ENCODE measurements at places on chromosomes 3 and 15.

DNA sequence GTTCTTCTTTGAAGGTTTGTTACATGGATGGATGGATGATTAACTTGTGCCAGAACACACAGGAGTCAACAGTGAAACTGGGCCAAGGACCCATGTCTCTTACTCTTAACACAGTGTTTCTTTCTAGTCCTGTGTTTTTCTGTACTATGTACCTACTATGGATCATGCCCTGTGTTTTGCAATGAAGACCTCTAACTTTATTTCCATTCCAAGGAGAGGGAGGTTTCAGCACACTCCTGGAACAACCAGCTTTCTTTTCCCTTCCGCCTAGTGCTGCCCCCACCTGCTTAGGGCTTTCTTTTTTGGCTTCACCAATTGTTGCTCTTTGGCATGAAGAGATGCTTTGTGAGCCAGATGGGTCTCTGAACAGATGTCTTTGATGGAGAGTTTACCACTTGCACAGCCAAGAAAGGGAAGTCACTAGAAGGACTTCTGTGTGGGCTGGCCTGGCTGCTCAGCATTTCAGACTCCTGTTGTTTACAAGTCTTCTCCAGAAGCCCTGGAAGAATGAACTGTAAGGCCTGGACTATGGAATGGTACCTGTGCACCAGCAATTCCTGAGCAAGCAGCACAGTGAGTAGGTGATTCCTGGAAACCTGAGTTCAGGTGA, 44.5 kb downstream of the SNAPC5 start:
- DNase-seq, result no peak

GRCh38 chr15:87687523-87687870, 569.0 kb downstream of the NTRK3 start:
- DNase-seq, result no peak

DNA sequence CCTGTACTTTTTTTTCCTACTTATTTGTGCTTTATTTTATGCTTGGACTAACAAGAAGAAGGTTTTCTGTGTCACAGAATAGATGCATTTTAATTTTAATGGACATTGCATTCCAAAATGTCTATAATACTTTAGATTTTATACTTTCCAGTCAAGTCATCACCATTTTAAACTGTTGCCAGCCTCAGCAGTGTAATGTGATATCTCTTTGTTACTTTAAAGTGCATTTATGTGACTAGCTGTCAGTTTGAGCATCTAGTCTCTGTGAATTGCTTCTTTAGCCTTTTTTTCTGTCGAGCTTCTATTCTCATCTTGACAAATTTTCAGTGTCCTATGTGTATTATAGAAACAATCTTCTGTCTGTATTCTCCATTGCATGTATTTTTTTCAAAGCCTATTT, 511.4 kb upstream of the CBLB start:
- no peak for DNase-seq

GRCh38 chr15:50979041-50979440, 70.6 kb downstream of the AP4E1 start:
- no peak for DNase-seq

- DNase-seq, result no peak
These were observed 216.8 kb downstream of the RPLP1 start for GRCh38 chr15:69669446-69669845.

DNA sequence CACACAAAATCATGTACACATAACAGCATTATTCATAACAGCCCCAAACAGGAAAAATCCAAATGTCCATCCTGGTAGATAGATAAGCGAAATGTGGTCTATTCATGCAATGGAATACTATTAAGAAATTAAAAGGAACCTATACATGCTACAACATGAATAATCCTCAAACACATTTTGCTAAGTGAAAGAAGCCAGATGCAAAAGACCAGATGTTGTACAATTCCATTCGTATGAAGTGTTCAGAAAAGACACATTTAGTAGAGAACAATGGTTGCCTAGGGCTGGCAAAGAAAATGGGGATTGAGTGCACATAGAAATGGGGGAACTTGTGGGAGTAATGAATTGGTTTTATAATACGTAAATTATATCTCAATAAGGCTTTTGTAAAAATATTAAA, 182.3 kb downstream of the EBLN2 start:
- no peak for DNase-seq

GRCh38 chr3:191884132-191884531, 423.2 kb downstream of the PYDC2 start:
- no peak for DNase-seq

GRCh38 chr3:32847528-32847927, 29.7 kb downstream of the TRIM71 start:
- no peak for DNase-seq

GRCh38 chr15:54424171-54424570, 445.9 kb downstream of the UNC13C start:
- no peak for DNase-seq

- no peak for DNase-seq
These were observed 9.6 kb downstream of the MCM2 start for GRCh38 chr3:127607675-127608361.

DNA sequence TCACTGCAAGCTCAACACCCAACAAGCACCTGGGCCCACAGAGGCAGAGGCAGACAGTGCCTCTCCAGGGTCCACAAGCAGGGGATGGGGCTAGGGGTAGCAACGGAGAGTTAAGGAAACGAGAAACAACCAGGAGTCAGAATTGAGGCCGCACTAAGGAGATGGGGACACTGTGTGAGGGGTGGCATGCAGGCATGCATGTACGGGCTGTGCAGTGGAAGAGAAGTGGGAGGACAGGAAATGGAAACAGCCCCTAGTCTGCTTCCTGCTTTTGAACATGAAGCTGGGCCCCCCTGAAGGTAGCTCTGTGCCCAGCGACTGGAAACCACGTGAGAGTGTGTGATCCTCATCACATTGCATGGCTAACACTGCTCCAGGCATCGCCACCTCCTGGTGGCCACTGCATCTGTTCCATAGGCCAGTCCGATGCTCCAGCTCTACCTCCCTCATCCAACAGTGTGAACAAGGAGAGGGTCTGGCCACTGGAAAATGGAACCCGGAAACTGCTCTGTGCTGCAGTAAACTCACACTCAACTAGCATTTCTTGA, 44.0 kb downstream of the XXYLT1 start:
- DNase-seq, result no peak

DNA sequence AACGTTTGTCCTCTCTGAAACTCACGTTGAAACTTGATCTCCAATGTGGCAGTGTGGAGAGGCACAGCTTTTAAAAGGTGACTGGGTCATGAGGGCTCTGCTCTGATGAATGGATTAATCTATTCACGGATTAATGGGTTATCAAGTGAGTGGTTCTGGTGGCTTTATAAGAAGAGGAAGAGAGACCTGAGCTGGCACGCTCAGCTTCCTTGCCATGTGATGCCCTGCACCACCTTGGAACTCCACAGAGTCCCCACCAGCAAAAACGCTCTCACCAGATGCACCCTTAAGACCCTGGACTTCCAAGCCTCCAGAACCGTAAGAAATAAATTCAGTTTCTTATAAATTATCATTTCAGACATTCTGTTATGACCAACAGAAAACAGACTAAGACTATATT, 2.6 kb downstream of the PPP1R2 start:
- no peak for DNase-seq

DNA sequence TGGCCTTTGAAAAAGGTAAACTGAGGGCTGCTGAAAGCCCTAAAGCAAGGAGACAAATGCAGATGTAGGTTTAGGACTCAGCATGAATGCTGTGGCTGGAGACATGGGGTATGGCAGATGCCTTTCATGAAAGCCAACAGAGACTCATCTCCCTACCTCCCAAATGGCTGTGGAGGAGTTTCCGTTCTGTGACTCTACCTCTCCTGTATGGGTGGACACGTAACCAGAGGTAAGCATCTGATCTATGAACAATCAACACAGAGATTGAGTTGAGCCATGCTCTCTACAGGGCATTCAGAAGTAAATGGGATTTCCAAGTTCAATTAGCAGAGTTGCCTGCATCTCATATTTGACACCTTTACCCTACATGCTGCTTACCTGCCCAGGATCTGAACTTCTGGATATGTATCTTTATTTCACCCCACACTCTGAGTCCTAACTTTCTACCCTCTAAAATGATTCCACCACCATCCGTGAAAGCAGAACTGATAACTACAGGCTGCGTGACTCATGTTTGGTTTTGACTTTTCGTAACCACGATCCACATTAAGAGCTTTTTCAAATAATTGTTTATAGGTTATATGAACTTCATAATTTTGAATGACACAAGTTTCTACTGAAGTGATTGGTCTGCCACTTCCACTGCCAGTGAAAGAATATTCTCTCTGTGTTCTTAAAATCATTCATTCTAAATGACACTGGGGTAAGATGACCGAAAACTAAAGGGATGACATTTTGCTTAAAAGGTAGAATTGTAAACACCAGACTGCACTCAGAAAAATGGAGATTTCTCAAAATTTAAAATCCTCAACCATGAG, 1058.7 kb downstream of the FHIT start:
- no peak for DNase-seq

GRCh38 chr3:197025736-197026480, 3.7 kb downstream of the MELTF start:
- no peak for DNase-seq

- DNase-seq, result no peak
These were observed 68.5 kb downstream of the CPN2 start for GRCh38 chr3:194282436-194283122.

- no peak for DNase-seq
These were observed 128.8 kb downstream of the PEX5L start for GRCh38 chr3:179907784-179908482.

GRCh38 chr3:86988235-86988634, 2.7 kb downstream of the VGLL3 start:
- DNase-seq, result no peak

DNA sequence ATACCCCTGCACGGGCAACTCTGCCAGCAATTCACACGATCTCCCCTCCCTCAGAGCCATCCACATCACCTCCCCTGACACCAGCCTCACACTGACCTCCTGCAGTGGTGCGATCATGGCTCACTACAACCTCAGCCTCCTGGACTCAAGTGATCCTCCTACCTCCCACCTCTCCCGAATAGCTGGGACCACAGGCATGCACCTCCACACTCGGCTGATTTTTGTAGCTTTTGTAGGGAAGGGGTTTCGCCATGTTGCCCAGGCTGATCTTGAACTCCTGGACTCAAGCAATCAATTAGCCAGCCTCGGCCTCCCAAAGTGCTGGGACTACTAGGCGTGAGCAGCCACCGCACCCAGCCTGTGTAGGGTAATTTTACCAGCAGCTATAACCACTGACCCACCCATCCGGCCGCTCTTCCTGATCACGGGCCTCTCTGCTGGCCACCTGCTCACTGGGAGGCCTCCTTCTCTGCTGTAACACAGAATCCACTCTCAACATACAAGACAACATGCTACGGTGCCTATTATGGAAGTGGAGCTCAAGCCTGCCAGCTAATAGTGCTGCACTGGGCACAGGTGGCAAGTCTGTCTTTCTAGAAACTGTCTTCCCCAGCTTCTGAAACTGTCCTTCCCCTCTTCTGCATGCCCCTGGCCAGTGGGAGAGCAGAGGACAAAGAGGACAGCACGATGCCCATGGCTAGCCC, 4.6 kb downstream of the GP9 start:
- DNase-seq, result no peak

- no peak for DNase-seq
These were observed 26.5 kb downstream of the IGSF10 start for GRCh38 chr3:151434151-151434890.

- no peak for DNase-seq
These were observed 162.8 kb upstream of the PEX5L start for GRCh38 chr3:180199417-180199995.

- DNase-seq, result no peak
These were observed 137.5 kb upstream of the ABHD17C start for GRCh38 chr15:80557441-80558234.

DNA sequence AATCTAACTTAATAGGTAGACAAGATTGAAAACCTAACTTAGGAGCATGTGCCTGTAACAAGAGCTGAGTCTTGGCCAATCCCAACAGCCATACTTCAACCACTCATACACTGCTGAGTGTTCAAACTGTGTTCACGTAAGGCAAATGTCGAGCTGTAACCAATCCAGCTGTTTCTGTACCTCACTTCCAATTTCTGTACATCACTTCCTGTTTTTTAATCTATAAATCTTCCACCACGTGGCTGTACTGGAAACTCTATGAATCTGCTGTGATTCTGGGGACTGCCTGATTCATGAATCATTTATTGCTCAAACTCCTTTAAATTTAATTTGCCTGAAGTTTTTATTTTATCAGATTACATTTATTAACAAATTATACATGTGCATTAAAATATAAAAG, 44.6 kb upstream of the NEDD4 start:
- no peak for DNase-seq

- no peak for DNase-seq
These were observed 37.6 kb upstream of the STRIT1 start for GRCh38 chr3:155331078-155331477.

- no peak for DNase-seq
These were observed 79.0 kb upstream of the C3orf49 start for GRCh38 chr3:63740116-63740515.

- no peak for DNase-seq
These were observed 8.1 kb upstream of the PRR23E start for GRCh38 chr3:127184870-127185216.

- DNase-seq, result no peak
These were observed 386.3 kb upstream of the NR2F2 start for GRCh38 chr15:95944193-95944592.

GRCh38 chr3:67640023-67640660, 14.3 kb downstream of the SUCLG2 start:
- DNase-seq, result no peak

DNA sequence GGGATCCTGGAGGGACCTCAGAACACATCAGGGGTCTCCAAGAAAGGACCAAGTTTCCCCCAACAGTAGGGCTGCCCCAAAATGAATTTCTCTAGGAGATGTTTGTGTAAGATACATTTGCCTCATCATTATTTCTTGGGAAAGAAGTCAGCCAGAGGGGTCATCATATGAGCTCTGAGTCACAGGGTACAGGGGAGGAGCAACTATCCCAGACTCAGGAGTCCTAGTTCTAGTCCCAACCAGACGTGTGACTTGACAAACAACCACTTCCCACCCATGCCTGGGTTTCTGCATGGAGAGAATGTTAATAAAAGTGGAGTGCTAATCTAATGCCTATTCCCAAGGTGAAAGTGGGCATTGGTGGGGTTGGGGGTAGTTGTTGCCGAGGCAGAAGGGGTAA, 144.1 kb downstream of the ALDH1A2 start:
- no peak for DNase-seq

DNA sequence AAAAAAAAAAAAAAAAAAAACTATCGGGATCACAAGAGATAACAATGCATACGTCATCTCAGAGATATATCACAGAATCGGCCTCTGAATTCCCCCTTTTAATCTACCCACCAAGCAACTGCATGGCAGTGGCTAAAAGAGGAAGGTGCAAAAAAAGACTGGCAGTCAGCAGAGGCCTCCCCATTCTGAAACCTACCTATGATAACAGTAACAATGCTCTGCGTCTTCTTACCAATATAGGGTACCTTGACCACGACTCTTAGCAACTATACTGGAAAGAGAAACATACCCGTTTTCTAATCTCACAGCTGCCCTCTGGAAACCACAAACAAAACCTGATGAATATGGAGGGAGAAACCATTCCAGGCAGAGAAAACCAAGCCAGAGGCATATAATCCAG, 106.9 kb downstream of the ULK4 start:
- no peak for DNase-seq

GRCh38 chr3:63279005-63279841, 1.1 kb downstream of the SYNPR start:
- no peak for DNase-seq

Measured in GM12864 (cell line).